ENCODE measurements at places on chromosomes 1 and 21. TPM values are rescaled to one million over a fixed set of nuclear protein-coding genes. Genes with fewer than 3 reads are reported as not detected.

DNA sequence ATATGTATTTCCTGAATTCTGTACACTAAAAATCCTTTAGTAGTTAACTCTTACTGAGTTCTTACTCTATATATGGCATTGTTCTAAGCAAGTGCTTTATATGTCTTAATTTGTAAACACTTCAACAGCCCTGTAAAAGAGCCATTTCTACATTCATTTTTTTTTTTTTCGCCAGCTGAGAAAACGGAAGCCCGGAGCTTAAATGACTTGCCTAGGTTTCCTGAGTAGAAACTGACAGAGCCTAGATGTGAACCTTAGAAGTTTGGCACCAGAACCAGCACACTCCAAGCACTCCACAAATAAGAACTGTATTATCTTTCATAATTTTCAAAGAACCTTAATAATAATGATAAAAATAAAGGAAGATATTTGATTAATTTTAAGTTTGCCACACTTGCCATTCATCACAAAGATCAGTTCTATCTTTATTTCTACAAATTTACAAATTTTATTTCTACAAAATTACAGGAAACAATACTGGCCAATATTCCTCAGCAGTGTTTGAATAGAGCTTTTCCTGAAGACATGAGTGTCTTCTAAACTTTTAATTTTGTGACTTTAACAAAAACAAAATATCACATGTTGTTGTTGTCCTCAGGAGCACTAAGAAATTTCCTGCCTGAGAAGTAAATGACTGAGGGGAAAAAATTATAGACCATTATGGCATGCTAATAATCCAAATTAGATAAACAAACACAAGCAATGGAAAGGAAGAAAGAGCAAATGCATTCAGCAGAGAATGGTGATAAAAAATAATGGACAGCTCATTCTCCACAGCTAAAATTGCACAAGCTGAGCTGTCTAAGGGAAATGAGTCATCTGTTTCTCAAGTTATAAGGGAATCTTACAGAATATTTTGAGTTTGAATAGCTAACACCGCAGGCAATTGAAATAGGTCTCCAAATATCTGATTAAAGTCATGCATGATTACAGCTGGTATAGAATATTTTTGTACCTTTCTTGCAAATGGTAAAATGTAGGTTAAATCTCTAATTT is 71.2 kb downstream of the DPYD start:
- peak; percentile 79 for DNase-seq

DNA sequence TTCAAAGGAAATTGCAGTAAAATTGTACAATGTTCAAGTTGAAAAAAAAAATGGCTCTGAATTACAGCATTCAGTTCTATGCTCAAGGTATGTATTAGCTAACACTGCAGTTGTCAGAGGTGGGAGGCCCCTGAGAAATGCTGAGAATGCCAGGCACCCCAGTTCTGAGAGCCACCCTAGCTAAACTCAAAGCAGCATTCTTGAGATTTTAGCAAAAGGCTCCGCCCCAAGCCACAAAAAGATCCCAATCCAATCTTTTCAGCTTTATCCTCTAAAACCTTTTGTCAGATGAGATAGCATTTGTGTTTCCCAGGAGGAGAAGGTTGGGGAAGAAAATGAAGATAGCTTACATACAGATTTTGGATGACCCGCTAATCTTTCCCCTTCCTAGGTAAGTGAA is 68.8 kb downstream of the SMYD2 start:
- peak; percentile 59 for DNase-seq

The DDX59 gene
- total RNA-seq = 35.9 TPM

- no peak for DNase-seq
Measured at GRCh38 chr1:78651241-78651640, 1.6 kb downstream of the IFI44 start.
